ENCODE measurements at places on chromosomes 7 and 10.

- no peak for DNase-seq
These were observed 175.7 kb downstream of the GFRA1 start for GRCh38 chr10:116097239-116097784.

- no peak for DNase-seq
These were observed 42.2 kb upstream of the HSPB1 start for GRCh38 chr7:76260171-76260703.

DNA sequence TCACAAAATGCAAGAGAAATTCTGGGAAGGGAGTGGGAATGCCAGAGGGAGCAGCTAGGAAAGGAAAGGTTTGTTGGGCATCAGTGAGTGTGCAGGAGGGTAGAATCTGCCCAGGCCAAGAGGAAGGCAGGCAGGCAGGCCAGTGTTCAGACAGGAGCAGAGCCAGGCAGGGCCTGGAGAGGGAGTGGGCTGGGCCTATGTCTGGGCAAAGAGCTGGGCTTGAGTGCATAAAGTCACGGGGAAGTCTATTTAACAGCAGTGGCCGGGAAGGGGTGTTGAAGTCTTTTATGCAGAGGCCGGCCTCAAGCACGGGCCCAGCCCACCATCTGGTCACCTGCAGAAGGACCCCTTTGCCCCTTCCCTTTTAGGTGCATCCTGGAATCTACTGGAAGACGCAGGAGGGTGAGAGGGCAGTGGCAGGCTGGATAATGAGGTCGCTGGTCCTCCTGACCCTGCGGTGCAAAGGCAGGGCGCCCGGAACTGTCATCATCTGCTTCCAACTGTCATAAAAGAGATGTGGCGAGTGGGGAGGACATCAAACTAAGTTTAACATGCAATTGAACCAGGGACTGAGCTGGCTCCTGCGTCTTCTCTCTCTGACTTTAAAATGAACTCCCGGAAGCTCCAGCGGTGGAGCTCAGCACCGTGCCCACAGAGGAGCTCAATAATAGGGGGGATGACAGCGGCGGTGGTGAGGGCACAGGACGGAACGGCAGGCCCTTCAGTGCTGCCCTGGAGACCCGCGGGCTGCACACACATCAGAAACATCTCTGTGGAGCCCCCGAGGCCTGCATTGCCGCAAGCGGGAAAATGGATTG lies 29.5 kb downstream of the CARD11 start:
- DNase-seq: no peak

DNA sequence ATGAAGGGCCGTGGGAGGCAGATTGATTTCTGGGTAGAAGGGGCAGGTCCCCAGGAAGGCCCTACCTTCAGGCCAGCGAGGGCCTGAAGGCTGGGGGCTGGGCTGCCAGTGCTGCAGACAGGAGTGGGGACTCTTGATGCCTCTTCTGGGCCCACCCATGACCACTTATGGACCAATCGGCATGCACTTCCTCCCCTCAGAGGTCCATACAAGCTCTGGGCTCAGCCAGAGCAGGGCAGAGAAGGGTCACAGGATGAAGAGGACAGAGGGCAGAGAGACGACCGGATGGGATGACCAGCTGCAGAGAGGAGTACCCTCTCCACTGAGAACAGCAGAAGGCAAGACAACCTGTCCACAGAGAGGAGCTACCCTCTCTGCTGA lies 120.1 kb downstream of the DYNC2I1 start:
- DNase-seq: no peak

DNA sequence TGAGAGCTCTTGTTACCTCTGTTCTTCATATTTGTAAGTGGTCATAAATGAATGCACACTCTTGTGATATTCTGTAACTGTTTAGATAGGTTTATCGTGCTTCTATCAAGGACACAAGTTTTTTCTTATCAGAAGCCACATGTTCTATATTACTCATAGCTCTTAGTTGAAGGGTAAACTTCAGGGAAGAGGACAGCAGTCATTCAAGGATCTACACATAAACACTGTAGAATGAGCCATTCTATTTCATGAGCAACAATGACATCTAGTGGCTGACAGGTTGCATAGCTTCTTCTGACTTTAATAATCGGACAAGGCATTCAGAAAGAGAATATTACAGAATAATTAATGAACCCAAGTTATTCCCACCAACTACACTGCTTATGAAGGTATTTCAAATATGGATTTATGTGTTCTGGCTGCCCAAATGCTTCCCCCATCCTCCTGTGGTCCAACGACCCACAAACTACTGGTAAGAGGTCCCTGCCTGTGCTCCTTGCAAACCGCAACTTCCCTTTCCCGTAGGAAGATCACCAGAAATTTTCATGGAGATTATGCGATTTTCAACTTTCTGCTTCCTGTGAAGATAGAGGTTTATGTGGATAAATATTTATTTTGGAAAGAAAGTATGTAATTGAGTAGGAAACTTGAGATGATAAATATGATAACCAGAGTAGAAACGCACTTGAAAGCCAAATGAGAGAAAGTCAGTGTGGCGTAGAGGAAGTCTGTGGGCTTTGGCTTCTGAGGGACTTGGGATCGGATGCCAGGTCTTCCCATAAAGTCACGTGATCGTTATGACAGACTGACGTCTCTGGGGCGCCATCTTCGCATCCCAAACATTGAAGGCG lies 16.8 kb upstream of the ABCB5 start:
- DNase-seq: no peak

- no peak for DNase-seq
These were observed 361.4 kb upstream of the NPSR1 start for GRCh38 chr7:34296663-34297062.

DNA sequence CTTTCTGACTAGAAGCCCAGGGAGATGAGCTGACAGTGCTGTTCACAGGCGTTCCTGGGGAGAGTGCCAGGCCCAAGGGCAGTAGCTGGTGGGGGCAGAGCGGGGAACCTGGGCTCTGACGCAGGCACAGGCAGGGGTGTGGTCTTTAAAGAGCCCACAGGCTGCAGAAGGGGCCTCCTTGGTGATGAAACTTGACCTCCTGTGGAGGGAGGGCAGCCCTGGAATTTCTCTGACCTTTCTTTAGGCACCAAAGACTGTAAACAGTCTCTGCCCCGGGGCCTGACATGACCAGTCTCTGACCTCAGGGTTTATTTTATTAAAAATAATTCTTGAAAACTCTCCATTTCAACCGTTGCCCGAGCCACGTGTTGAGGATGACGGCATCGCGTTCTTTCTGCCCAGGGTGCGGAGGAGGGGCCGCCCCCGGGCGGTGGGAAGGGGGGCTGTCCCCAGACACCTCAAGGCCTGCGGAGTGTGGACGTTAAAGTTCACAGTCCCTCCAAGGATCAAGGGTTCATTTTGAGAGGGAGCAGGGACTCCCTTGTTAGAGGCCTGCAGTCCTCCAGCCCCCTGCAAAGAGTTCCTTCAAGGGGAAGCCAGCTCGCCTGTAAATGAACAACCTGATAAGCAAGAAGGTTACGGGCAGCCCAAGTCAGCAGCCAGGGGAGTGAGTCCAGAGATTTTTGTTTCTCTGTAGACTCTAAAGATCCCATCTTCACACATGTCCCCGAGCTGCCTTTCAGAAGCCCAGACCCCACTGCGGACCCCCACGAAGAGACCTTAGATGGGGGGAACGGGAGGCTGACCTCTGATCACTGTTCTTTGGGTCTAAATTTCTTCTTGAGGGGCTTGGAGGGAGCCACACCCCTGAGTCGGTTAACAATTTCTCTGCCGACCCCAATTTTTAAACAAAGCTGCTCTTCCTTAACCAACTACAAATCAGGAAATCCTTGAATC lies 128.9 kb downstream of the VIPR2 start:
- DNase-seq: peak; percentile 45

- DNase-seq: no peak
These were observed 18.0 kb downstream of the RNLS start for GRCh38 chr10:88565072-88565471.

GRCh38 chr10:34861293-34862021 lies 46.4 kb upstream of the PARD3 start:
- peak; percentile 78 for DNase-seq

DNA sequence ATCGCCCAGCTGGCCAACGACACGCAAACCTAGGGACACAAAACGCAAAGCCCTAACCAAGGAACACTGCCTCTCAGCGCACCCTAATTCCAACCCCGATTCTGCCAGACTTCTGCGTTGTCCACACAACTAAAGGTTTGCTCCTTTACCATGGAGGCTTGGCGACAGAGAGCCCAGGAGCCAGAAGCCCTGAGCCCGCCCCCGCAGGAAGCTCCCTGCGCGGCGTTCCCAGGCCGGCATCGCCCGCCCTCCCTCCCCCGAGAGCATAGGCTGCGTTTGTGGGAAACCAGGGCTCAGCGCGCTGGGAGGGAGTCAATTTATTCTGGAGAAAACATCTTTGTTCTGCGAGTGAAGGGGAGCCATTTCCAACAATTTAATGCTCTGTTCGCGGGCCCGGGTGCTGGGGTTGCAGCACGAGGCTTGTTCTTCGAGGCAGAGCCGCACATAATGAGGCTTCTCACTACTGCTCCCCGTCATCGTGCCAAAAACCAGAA lies 103.9 kb downstream of the GRID1 start:
- no peak for DNase-seq

GRCh38 chr10:128993911-128994538 lies 473.0 kb upstream of the MGMT start:
- DNase-seq: no peak

DNA sequence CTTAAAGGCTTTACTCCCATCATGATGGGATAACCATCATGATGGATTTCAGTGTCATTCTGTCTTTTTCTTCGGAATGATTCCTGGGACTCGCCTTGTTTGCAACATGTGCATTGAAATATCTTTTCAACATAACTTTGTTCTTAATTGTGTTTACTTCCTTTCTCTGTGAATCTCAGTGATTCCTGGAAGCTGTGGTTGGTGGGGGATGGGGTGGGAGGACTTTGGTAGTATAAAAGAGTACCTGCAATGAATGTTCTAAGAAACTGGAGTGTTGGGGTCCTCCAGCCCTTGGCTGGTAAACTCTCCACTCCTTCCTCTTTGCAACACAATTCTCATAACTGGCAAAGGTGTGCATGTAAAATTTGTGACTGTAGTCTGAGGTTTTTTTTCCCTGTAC lies 11.5 kb upstream of the SH2D4B start:
- no peak for DNase-seq

- DNase-seq: no peak
These were observed 18.6 kb downstream of the CACNB2 start for GRCh38 chr10:18158773-18159265.

GRCh38 chr7:128859232-128860157 lies 3.2 kb upstream of the ATP6V1F start:
- DNase-seq: no peak

- no peak for DNase-seq
These were observed 145.1 kb upstream of the NOBOX start for GRCh38 chr7:144548556-144548955.

DNA sequence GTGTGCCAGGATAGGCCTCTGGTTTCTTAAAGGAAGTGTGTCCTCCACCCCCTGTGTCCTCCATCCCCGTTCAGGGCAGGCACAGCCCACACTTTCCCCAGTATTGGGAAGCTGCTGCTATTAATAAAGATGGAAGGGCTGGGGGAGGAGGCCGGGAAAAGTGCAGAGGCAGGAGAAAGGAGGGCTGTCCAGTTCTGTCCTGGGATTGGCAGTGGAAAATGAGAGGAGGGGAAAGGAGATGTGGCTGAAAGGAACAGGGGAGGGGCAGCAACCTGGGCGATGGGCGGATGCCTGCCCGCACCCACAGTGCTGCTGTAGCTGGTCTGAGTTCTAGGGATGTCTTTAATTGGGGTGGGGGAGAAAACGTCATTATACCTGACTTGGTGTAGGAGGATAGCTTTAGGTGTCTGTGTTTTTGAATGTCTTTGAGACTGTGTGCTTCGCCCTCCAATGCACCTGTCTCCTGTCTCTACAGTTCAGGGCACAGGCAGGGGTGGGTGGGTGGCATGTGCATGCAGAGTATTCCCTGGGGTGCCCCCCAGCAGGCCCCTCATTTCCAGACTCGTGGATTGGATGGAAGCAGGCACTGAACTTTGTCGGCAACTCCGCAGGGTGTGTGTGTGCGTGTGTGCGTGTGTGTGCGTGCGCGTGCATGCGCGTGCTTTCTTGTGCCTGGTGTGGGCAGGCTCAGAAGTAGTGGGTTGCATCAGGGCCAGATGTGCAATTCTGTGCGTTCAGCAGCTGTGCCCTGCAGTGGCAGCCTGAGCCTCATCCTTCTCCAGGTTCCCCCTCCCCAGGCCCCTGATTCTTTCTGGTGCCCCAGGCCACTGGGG lies 2.5 kb downstream of the TRIM8 start:
- peak; percentile 46 for DNase-seq

- no peak for DNase-seq
These were observed 117.8 kb downstream of the EPC1 start for GRCh38 chr10:32229170-32229569.

DNA sequence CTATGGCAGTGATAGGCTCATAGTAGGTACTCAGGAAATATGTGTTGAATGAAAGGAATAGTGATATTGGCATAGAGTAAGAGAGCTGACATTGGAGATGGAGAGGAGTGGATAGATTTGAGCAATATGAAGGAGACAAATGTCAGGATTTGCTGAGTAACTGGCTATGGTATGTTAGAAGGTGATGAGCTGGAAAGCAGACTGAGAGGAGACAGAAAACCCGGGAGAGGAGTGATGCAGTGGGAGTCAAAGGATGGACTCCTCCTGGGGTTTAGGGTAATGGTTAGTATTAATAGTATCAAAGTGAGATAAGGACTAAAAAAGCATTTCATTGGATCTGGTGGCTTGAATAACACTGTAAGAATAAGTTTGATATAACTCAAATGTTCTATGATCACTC lies 64.8 kb downstream of the CD36 start:
- DNase-seq: no peak

- no peak for DNase-seq
These were observed 390.3 kb downstream of the MAGI2 start for GRCh38 chr7:79063019-79063698.

- DNase-seq: no peak
These were observed 20.8 kb downstream of the VWA2 start for GRCh38 chr10:114259824-114260223.

DNA sequence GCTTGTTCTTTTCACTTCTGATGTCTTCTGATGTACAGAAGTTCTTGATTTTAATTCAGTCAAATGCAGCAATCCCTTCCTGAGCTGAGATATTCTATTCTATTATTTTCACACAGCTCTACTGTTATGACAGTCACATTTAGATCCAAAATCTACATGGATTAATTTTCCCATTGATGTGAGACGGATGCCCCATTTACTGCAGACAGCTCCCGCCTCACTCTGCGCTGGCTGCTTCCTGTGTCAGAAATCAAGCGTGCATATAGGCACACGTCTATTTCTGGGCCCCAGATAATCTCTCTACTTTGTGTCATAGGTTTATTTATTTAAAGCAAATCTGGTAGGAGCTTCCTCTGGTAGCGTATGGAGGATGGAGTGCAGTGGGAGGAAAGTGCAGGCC lies 6.7 kb downstream of the BNIP3 start:
- DNase-seq: no peak

- DNase-seq: no peak
These were observed 43.1 kb upstream of the EN2 start for GRCh38 chr7:155414547-155415492.

- DNase-seq: no peak
These were observed 238.9 kb downstream of the IPMK start for GRCh38 chr10:58028597-58029366.

- DNase-seq: no peak
These were observed 57.9 kb upstream of the RNF32 start for GRCh38 chr7:156582591-156583123.

GRCh38 chr10:29873941-29874484 lies 185.4 kb downstream of the JCAD start:
- DNase-seq: no peak

Measured in transverse colon (tissue), 4 donors.